Trophoblast cell (in vitro differentiated cells and primary cell): ENCODE measurements at places on chromosomes 13 and 19.

DNA sequence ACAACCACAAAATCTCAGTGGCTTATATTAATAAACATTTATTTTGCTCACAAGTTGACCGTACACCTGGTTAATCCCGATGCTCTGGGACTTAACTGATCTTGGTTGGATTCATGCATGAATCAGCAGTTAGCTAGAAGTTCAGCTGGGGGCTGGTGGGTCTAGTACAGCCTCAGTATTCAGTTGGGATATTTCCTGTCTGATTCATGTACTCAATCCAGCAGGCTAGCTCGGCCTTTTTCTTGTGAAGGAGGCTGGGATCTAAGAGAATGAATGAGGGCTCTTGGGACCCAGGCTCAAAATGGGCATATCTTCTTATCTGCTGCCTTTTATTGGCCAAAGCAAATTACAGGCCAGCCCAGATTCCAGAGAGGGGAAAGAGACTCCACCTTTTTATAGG lies 178.8 kb downstream of the KCTD12 start:
- DNase-seq, result no peak

DNA sequence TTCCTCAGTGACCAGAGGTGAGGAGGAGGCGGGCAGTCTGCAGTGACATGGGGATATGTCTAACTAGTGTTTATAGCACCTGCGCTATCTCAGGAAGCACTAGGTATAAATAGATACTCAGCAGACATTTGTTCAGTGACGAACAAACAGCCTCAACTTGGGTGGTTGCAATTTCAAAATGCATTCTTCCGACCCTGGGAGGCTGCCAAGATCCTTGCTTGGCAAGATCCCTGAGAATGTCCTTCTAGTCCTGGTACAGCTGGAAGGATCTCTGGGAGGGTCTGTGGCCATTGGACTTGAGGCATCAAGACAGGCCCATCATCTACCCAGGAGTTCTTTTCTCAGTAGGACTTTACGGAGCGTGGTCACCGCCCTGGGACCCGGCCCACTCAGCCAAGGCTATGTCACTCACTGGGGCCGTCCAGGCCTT lies 299.5 kb downstream of the ZNF536 start:
- DNase-seq, result no peak

DNA sequence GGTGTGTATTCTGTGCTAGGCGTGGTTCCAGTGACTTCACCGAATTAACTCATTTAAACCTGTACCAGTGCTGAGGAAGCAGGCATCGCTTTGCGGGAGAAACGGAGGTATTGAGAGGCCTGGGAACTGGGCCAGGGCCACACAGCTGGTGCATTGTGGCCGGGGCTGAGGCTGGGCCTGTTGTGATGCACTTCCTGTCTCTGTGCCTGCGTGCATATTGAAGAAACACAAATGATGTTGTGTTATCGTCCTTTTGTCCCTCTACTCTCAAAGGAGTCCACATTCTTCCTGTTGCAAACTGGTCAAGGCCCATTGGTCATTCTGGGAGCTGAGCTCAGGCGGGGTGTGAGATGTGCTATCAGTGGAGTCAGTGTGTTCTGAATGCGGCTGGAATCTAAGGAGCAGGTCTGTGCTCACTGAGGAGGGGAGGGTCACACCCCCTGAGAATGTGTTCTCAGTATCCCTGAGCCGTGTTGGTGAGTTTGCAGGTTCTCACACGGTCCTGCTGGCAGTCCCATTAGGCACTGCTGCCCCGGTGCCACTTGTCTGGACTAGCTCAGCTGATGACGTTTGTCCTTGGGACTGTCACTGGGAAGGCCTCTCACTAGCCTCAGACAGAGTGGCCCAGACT lies 62.1 kb downstream of the ARHGEF7 start:
- no peak for DNase-seq

- DNase-seq, result no peak
Observed at GRCh38 chr19:30391554-30392551, 19.7 kb downstream of the ZNF536 start.

- DNase-seq, result no peak
Observed at GRCh38 chr13:78383071-78383484, 220.3 kb downstream of the POU4F1 start.

- DNase-seq, result no peak
Observed at GRCh38 chr13:113804017-113804702, 45.1 kb downstream of the TMEM255B start.

DNA sequence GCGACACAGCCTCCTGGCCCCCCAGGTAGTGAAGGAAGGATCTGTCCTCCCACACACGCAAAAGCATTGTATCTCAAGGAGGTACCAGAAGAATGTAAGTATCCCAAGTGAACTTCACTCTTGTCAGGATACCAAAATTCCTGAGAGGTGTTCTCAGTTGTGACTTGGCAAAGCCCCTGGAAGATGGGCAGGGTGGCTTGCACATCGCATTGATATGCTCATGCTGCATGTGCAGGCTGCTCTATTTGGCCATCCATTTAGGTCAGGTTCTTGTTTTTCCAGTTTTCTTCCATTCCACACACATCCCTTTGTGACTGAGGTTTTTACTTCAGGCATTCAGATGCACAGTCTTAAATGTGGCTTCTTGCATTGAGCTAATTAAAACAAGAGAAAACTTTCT lies 382.8 kb downstream of the FOXO1 start:
- peak; percentile 93 for DNase-seq

DNA sequence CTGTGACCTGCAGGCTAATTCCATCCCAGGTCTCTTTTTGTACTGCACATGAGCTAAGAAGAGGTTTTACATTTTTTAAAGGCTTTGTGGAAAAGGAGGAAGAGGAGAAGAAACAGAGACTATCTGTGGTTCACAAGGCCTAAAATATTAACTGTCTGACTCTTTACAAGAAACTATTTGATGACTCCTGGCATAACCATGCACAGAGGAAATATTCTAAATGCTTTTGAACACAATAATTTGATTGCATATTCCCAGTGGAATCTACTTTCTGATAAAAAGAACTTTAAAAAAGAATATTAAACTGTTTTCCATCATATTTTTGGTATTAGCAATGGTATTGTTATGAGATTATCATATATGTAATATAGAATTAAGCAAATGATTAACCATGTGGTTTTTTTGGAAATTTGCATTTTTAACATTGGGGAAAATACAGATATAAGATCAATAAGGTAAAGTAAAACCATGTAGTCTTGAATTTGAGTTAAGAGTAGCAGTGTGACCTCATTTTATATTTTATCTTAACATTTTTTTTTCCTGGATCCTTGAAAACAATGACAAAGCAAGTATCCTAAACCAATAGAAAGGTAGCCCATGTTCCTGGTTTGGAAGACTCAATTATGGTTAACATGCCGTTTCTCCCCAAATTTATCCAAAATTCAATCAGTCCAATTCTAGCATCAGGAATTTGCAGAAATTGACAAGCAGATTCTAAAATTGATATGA lies 251.0 kb downstream of the UQCRFS1 start:
- DNase-seq, result peak; percentile 85

DNA sequence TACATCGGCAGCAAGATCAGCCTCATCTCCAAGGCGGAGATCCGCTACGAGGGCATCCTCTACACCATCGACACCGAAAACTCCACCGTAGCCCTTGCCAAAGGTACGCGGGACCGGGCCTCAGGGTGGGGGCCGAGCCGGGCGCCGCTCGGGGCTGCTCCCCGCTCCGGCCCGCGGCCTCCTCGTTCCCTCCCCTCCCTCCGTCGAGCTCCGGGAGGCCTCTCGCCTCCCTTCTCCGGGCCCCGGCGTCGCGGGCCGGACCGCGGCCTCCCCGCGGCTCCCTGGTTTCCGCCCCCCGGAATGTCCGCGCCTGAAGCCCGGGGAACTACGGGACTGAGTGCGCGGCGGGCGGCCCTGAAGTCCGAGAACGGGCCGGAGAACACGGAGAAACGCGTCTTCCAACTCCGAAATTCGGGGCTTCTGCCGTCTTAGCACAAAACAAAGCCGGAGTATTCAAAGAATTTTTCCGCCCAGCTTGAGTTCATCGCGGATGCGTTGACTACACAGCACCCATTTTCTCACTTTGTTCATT lies 423 bp downstream of the LSM14A start:
- DNase-seq, result no peak

DNA sequence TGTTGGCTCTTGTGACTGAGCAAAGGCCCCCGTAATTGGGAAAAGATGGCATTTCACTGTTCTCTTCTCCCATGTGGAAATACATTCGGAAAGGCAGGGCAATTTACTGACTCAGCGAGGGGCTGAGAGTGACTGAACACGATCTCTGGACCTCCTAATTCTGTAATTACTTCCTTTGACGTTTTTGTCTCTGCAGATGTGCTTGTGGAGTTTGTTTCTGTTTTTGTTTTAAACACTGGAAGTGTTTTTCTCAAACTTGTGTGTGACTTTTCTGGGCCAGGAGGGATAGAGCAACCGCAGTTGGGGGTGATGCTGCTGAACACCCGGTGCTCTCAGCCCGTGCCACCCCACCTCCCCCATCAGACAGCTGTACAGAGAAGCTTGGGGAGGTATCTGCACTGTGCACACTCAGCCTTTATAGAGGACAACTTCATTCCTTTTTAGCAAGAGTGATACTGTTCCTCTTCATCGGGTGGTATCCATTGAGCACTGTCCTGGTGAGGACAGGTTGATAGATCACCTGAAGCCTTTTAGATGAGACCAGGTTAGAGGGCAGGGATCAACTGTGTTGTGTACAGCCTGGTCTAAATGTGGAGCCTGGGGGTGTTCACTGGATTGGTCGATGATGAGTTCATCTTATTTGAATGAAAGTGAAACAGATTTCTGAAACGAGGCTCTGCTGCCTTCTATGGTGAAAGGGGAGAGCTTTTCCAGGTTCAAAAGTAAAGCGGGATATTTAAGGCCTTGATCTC lies 117.4 kb downstream of the ESD start:
- peak; percentile 40 for DNase-seq

GRCh38 chr13:38758277-38758676 lies 71.4 kb downstream of the FREM2 start:
- DNase-seq, result no peak

GRCh38 chr13:107770541-107770940 lies 444.8 kb downstream of the LIG4 start:
- no peak for DNase-seq

DNA sequence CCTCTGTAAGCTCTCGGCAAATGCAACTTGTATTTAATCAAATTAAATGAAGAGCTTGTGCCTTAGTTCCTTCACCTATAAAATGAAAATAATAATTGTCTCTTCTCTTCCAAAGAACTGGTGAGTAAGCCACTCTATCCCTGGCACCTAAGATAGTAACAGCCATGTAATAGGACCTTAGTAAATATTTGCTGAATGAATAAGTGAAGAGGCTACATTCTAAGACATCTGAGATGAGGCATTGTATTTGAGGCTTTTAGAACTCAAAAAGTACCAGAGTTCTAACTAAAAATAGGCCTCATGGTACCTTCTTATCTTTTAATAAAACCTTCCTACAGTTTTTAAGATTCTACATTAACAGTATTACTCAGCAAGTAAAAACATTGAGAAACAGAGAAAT lies 17.3 kb upstream of the DCLK1 start:
- DNase-seq, result no peak
